ENCODE measurements at places on chromosomes 3 and 15.

DNA sequence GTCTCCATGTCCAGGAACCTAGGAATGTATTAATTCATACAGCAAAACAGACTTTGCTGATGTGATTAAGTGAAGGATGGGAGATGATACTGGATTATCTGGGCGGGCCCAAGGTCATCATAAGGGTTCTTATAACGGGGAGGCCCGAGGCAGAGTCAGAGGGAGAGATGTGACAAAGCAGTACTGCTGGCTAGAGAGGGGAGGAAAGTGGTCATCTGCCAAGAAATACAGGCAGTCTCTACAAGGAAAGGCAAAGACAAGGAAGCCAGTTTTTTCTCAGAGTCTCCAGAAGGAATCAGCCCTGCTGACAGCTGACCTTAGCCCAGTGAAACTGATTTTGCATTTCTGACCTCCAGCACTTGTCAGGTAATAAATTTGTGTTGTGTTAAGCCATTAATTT lies 66.2 kb upstream of the CORO2B start:
- no peak for DNase-seq

- DNase-seq: peak; percentile 75
Measured at GRCh38 chr15:74127255-74127953, 3.0 kb upstream of the ISLR2 start.

DNA sequence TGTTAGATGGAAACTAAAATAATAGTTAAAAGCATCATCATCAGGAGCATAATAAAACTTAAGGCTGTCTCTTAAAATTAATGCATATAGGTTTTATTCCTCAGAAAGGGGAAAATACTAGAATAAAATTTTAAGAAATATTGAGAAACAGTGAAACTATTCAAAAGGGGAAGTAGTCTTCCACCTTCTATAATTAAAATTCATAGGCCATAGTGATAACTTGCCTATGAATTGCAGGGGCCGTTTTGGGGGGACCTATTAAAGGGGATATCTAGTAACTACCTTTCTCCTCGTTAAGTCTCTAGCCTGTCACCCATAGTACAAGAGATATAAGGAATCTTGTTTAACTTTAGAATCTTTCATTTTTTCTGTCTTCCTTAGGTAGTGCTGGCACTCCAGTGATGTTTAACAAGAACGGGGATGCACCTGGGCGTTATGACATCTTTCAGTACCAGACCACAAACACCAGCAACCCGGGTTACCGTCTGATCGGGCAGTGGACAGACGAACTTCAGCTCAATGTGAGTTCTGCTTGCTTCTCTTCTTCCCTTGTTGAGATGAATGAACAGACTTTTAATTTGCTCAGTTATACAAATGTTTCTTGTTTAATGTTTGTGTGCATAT lies 600.4 kb downstream of the GRM7 start:
- DNase-seq: no peak

DNA sequence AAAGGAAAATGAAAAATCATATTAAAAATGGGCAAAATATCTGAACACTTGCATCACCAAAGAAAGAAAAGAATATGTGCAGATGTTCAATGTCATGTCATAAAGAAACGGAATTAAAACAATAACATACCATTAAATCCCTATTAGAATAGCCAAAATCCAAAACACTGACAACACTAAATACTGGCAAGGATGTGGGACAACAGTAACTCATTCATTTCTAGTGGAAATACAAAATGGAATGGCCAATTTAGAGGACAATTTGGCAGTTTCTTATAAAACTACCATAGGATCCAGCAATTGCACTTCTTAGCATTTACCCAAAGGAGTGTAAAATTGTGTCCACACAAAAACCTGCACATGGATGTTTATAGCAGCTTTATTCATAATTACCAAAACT lies 542.5 kb upstream of the UBE2E2 start:
- DNase-seq: no peak

DNA sequence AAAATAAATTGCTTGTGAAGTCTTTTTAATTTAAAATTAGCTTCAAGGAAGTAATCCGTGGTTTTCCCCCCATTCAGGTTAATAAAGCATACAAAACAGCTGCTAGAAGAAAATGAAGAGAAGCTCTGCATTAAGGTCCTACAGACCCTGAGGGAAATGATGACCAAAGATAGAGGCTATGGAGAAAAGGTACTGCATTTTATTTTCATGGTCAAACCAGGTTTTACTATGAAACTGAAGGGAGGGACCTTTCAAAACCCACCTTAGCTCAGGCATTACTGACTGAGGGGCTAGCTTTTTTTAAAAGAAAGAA lies 218.5 kb downstream of the ITPR1 start:
- DNase-seq: no peak

Measured in IMR-90 (cell line).